NCI-H510A treated with DMSO at 0.1 percent for 48 hours (cell line): ENCODE measurements at places on chromosomes 11 and 22.

DNA sequence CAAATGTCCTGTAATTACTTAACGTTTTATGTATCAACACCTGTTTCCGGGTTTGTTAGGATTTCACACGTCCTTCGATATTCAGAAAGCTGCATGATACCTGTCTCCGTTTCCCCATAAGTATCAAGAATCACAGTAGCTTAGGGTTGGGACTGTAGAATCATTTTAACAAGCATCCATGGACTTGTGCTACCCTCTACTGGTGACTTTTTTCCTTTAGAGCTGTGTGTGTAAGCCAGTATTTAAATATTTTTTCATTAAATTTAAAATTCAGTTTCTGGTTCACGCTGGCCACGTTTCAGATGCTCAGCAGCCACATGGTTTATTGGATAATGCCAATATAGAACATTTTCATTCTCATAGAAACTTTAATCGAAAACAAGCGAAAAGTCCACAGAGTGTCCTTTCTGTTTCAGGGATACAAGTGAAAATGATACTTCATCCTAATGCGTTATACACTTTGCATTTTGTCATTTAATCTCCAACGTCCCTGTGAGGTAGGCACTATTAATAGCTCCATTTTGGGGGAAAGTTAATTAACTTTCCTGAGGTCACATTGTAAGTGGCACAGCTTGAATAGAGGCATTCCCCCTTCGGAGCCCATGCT lies 61.5 kb upstream of the SLC25A18 start:
- DNase-seq: peak; percentile 71

GRCh38 chr11:6727971-6728760 lies 43.6 kb downstream of the OR2AG2 start:
- no peak for DNase-seq

DNA sequence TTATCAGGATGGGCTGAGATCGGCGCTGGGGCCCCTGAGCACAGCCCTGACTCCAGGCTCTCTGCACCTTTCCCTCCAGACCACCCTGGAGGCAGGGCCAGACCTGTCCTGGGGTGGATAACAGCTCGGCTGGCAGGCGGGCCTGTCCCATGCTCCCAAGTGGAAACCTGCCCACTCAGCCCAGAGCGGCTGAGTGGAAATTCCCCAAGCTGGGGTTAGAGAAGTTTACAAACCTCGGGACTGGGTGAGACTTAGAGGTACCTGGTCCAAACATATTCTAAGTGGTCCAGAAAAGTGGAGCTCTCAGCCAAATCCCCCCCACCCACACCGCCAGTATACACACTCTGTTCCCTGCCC lies 4.8 kb upstream of the FXYD2 start:
- DNase-seq: no peak

GRCh38 chr11:97772705-97773104 lies 1248.0 kb upstream of the CNTN5 start:
- no peak for DNase-seq

- no peak for DNase-seq
These were observed 75.5 kb upstream of the CLDN5 start for GRCh38 chr22:19599626-19600243.

- DNase-seq: no peak
These were observed 561 bp downstream of the TRMT112 start for GRCh38 chr11:64316672-64317324.

DNA sequence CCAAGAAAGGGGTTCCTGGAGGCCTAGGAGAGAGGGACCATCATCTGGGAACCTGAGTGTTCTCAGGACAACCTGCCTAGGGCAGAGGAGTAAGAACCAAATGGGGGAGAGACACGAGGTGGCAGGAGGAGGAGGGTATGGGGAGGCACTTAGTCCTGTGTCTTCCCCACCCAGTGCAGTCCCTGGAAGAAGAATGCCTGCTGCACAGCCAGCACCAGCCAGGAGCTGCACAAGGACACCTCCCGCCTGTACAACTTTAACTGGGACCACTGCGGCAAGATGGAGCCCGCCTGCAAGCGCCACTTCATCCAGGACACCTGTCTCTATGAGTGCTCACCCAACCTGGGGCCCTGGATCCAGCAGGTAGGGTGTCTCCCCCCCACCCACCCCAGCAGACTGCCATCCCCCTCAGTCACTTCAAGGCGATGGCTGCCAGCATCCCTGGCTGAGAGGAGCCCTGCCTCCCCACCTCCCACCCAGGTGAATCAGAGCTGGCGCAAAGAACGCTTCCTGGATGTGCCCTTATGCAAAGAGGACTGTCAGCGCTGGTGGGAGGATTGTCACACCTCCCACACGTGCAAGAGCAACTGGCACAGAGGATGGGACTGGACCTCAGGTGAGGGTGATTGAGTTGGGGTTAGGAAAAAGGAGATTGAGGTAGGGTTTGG lies 3.7 kb upstream of the INPPL1 start:
- no peak for DNase-seq

GRCh38 chr11:10541561-10541930 lies 559 bp upstream of the RNF141 start:
- DNase-seq: peak; percentile 21

GRCh38 chr11:113859665-113860064 lies 15.7 kb downstream of the USP28 start:
- DNase-seq: no peak

- DNase-seq: no peak
These were observed 151.8 kb downstream of the NAV2 start for GRCh38 chr11:19864141-19865140.

- peak; percentile 28 for DNase-seq
These were observed 271.5 kb upstream of the PDGFD start for GRCh38 chr11:104435494-104435893.

- DNase-seq: peak; percentile 94
These were observed 18.7 kb upstream of the SCGB1D1 start for GRCh38 chr11:62171261-62171723.

DNA sequence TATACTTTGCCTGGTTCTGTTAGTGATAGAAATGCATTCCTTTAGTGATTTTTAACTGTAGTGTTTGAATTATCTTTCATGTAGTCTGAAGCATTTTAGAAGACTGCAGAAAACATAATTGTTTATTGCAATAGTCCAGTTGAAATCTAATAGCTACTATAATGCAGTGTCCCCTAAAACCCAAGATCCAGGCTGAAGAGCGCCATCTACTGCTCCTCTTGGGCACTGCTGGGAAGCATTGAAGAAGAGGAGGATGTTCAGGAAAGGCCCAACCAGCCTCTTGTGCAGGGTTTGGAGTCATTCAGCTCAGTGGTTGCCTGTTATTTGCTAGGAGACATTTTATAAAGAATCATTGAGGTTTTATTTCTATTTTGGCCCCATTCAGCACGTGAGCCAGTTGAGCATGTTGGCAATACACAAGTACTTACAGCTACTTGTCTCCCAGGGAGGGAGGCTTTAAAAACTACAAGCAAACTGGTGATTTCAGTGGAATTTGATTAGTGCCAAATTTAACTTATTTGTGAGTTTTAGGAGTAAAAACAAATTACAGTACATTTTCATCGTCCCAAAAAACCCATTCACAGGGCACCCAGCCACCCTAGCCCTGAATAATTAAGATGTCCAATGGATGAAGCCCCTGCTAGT lies 74.9 kb upstream of the HORMAD2 start:
- DNase-seq: peak; percentile 46
